ENCODE measurements at places on chromosomes 3 and 15.

GRCh38 chr3:126546549-126547239 is 12.0 kb downstream of the C3orf22 start:
- DNase-seq, result no peak

DNA sequence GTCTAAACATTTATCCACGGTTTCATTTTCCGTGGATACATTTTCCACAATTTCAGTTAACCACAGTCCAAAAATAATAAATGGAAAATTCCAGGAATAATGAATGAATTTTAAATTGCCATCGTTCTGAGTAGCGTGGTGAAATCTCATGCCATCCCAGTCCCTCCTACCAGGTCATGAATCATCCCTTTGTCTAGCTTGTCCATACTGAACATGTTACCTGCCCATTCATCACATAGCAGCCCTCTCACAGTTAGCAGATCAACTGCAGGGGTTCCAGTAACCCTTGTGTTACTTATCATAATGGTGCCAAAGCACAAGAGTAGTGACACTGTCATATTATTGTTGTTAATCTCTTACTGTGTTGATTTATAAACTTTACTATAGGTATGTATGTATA is 124.5 kb downstream of the GSK3B start:
- no peak for DNase-seq

- no peak for DNase-seq
Observed at GRCh38 chr3:57434041-57434440, 110.1 kb downstream of the DNAH12 start.

DNA sequence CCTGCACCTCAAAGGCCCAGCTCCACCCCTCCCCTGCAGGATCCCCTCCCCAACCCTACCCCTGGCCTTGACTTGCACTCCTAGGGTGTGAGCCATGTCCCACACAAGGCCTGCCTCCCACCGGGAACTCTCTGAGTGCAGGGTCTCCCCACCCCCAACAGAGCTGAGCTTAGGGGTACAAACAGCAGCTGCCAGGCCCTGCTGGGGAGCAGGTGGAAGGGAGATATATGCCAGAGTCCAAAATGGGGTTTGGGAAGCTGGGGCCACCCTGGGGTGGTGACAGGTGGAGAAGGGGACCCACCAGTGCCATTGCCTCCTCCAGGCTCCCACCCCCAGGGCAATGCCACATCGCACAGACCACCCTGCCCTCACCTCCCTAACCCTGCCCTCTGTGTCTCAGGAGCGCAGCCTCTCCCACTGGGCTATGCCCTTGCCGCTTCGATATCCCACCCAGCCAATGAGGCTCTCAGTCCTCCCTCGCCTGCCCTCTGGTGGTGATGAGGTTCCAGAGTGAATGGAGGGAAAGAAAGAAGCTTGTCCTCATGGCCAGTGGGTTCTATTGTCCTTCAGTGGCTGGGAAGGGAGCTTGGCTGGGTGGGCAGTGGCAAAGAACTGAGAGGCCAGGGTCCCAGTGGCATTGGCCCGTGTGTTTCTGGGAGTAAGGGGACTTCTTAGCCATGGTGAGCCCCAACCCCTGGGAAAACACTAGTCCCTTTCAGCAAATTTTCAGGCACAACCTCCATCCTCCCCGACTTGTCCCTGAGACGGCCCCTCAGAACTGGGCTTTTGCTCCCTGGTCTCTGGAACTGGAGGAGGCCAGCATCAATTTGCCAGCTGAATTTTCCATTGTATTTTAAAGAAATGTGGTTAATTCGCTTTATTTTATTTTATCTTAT is 46.8 kb downstream of the CYP11A1 start:
- no peak for DNase-seq

DNA sequence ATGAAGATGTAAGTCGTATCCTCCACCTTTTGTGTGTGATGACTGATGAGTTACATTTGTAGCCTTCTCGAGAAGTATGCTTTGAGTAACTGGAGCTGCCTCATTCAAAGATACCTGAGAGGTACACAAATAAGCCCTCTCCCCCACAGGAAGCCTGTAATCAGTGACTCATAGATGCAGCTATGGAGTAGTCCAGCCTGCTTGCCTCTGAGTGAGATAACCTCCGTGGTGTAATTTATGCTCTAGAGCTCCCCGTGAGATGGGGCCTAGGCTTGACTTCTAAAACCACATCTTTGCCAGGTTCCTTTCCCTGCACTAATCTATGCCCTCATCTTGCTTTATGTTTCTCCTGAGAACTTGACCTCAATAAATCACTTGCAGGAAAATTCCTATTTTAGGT is 291.7 kb downstream of the SUCLG2 start:
- DNase-seq, result peak; percentile 62

DNA sequence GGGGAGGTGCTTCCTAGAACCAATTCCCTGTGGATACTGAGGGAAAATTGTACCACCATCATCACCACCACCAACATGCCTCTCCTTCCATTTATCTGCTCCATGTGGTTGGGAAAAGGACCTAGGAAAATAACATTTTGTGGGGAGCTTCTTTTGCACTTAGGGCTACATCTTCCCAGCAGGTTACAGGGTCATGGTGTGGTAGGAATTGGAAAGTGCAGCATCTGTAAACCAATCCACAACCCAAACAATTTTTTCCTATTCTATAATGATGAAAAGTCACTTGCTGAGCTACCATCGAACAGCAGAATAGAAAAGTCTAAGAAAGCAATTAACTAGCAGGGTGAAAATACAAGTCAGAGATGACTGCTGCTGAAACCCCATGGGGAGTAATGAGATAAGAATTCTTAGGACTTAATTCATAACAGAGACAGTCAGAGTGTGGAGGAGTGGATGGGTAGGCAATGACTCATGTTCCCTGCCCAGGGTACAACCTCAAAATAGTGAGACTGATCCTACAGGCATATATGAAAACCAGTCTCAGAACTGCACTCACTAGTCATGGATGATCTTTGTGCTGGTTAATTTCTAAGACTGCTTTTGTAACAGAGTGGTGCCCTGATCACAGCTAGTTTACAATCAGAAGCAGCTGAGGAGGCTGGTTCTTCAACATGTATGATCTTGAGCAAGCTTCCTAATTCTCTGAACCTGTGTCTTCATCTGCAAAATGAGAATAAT is 38.1 kb upstream of the LEKR1 start:
- DNase-seq, result peak; percentile 64

DNA sequence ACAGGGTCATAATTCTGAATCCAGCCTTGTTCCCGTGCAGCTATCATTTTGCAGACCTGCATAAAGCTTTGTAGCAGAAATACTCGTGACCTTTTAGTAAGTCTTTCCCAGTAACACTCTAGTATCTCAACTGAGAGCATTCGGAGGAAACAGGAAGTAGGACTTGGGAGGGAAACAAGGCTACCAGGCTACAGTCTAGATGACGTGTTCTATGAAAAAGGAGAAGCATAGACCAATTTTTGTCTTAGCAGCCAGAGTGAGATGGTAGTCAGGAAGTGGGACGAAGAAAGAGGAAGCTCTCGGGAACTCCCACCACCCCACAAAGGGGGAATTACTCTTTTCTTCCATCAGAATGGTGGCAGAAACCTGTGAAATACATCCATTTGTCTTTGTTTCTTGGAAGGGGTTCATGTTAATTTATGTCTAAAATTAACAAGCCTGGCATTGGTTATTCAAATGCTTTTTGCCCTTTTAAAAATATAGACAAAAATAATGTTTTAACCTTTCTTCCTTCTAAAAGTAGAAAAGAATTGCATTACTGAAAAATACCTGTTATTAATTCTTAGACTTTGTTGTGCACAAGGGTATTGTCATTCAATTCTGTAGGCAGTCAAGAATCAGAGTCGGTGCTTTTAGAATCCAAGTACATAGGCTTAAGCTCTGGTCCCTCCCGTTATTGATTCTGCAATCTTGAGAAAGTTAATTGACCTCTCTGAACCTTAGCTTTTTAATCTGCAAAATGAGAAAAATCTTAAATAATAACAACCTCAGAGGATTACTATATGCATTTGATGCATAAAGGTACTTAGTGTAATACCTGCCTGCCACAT is 1.6 kb upstream of the SUCNR1 start:
- DNase-seq, result no peak

GRCh38 chr3:52608337-52608736 is 71.9 kb downstream of the UQCC5 start:
- no peak for DNase-seq

GRCh38 chr3:129173725-129174124 is 10.0 kb downstream of the CNBP start:
- DNase-seq, result no peak

GRCh38 chr3:58384381-58385090 is 49.1 kb downstream of the PDHB start:
- no peak for DNase-seq

- no peak for DNase-seq
Observed at GRCh38 chr3:79204351-79204750, 563.4 kb downstream of the ROBO1 start.

DNA sequence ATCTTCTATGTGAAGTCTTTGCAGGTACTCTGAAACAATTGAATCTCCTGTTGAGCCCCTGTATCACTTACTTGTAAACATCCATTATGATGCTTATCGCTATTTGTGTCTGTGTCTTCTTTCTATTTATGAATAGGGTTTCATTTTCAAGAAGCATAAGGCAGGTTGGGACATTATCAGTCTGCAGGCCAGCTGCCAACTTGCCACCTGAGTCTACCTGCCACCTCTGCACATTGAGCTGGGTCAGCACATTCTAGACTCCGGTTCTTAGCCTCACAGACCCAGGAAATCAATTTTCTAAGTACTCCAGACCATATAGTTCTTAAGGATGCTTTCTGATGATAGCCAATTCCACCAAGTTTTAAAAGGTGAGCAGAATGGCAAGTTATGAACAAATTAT is 105.7 kb upstream of the MCTP2 start:
- no peak for DNase-seq

DNA sequence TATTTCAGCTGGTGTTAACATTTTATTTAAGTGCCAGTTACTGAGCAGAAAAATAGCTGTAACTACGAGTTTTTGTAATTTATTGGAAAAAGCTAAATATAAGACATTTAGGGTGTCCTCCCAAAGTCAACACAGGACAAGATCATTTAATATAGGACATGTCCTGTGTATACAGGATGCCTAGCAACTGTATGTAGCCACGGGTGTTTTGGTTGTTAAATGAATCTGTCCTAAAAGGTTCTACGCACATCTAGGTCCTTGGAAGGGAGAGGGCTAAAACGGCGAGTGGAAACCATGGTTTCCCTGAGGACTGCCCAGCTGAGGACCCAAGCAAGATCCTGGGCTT is 565 bp upstream of the ZNF621 start:
- DNase-seq, result no peak

GRCh38 chr15:28942571-28942970 is 56.8 kb downstream of the APBA2 start:
- no peak for DNase-seq

DNA sequence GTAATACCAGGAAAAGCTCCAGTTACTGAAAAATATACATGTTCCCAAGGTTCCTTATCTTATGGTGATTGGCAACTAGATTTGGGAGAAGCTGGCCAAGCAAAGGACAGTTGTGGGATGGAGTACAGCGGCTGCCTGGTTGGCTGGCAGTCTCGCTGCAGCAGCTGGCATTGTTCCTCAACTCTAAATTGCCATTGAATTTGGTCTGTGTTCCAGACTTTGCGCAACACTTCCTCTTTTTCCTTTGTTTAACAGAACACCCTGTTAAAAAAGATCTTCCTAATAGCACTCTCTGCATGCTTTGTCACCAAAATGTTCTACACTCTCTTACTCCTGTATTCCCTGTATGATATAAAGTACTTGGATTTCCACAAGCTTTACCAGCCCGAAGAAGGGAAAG is 420.6 kb upstream of the RBMS3 start:
- no peak for DNase-seq

- no peak for DNase-seq
Observed at GRCh38 chr15:58585693-58586443, 154.1 kb downstream of the LIPC start.

DNA sequence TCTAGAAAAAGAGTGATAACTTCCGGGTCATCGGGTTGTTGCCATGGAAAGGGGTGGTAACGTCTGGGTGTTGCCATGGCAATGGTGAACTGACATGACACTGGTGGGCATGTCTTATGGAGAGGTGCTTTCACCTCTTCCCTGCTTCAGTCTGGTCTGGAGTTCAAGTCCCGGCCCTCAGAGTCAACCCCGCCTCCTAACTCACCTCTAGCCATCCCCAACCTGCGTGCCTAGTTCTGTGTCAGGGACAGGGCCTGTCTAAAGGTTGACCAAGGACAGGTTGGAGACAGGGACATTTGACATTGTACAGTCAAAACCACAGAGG is 96.0 kb downstream of the LSM3 start:
- DNase-seq, result no peak

GRCh38 chr3:127004641-127005397 is 21.9 kb downstream of the PLXNA1 start:
- DNase-seq, result no peak

DNA sequence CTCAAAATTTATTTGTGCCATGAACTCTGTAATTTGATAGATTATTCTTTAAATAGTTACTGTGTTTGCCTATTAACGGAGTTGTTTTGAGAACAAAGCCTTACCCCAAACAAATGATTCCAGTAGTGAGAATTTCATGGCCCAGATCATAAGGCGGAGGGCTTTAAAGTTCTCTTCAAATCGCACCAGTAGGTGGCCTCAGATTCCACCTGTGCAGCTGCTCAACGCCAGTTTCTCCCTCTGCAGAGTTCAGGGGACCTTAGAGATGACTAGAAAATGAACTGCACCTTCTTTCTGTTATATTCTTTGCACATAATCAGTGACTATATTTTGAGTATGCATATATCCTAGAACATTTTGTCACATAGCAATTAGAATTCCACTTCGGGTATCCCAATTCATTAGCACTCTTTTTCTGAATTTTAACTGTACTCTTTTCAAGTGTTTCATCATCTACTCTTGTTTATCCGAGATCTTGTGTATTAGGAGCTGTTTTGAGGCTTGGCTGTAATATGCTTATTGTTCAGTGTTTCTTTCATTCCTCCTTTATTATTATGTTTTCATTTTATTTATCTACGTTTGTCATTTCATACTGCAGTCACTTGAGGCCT is 232.6 kb upstream of the CHRM5 start:
- no peak for DNase-seq

- no peak for DNase-seq
Observed at GRCh38 chr3:139597947-139598346, 58.4 kb upstream of the RBP1 start.

GRCh38 chr3:150607267-150608065 is 4.3 kb downstream of the SELENOT start:
- DNase-seq, result no peak

GRCh38 chr3:99895131-99895696 is 77.6 kb downstream of the CMSS1 start:
- DNase-seq, result no peak

GRCh38 chr3:159886050-159886449 is 102.6 kb upstream of the IL12A start:
- no peak for DNase-seq

GRCh38 chr3:40258555-40258954 is 51.0 kb upstream of the EIF1B start:
- DNase-seq, result peak; percentile 1

GRCh38 chr3:85785766-85786165 is 827.0 kb downstream of the CADM2 start:
- DNase-seq, result no peak

- DNase-seq, result no peak
Observed at GRCh38 chr3:155022896-155023295, 57.2 kb upstream of the MME start.

GRCh38 chr15:98226578-98226977 is 266.1 kb downstream of the ARRDC4 start:
- DNase-seq, result no peak
